ENCODE measurements at places on chromosomes 3 and 15.

- no peak for DNase-seq
These were observed 38.3 kb upstream of the TRA2B start for GRCh38 chr3:185976100-185976499.

- DNase-seq: peak; percentile 56
These were observed 940 bp upstream of the ACY1 start for GRCh38 chr3:51982352-51982837.

DNA sequence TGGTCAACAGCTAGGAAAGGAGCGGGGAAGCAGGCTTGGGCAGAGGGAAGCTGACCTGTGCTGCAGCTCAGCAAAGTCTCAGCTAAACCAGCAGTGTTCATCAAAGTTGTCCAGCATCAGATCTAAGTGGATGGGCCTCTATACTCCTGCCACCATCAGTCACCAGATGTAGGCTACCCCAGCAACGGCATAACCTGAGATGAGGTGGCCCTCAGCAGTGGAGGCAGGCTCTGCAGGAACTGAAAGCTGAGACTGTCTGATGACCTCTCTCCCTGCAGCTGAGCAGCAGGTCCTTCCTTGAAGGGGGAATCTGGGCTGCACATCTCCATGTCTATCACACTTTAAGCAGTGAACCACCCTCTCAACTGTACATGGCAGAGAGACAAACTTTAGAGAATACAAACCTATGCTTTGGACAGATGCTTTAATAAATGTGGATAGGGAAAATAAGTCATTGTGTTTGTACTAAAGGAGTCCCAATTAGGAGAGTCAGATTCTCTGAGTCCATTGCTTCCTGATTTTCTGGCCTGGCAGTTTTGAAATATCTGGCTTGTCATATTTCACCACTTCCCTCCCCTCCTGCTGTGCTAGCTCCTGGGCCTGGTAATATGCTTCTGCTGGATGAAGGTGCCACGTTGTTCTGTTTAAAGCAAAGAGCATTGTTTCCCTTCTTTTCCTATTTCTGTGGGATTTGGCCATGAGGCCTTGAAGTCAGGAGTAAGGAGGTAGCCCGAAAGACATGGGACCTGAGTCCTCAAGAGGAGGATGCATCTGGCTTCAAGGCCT is 11.1 kb upstream of the PSTPIP1 start:
- no peak for DNase-seq

- no peak for DNase-seq
These were observed 109.3 kb upstream of the FAN1 start for GRCh38 chr15:30794388-30794787.

GRCh38 chr3:180378496-180378895 is 223.5 kb upstream of the TTC14 start:
- DNase-seq: no peak

- DNase-seq: no peak
These were observed 85.2 kb upstream of the NR2F2 start for GRCh38 chr15:96245252-96245651.

DNA sequence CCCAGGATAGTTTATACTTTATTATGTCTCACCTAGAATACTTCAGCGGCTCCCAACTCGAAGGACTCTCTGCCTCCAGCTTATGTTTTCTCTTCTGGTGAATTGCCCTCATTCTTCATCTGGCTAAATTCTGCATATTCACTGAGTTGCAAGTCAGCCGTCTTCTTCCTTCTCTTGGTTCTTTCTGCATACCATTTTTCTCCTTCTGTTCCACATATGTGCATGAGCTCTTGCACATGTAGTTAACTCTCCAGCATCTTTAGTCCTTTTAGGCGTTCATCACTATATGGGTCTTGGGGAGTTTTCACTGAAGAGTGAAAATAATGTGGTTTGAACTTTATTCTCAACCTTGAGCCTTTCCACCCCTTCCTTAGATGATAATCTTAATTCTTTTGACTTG is 70.1 kb downstream of the AP4E1 start:
- DNase-seq: no peak

DNA sequence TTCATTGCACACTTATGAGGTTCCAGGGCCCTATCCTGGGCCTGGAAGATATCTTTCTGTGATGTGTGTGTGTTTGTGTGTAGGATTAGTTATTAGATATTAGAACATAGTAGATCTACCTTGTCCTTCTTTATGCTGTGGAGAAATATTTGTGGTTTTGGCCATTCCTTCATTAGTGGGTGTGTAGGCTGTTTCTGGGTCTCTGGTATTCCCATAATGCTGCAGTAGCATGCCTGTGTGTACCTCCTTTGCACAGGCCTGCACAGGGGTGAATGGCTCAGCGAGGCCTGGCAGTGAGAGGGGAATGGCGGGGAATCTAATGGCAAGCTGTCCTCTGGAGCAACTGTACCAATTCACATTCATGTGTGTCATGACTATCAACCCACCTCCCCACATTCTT is 125.8 kb upstream of the MRPS22 start:
- DNase-seq: no peak

- no peak for DNase-seq
These were observed 207.2 kb downstream of the EPHA3 start for GRCh38 chr3:89314454-89315098.

DNA sequence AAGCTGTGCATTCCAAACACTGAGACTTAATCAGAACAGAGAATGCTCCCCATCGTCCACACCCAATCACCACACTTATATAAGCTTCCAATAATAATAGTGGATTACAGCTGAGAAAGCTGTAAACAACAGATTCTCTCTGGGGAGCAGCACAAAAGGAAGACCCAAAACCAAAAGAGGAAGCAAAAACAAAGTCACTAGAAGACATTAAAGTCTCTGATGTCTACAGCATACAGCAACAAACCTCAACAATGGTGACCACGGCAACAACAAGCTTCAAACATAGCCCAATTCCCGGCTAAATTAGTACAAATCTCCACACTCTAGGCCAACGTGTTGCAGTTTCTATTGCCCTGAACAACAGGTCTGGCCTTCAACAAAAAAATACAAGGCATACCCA is 37.7 kb downstream of the ZDHHC23 start:
- DNase-seq: no peak

GRCh38 chr15:42056934-42057798 is 36.3 kb upstream of the PLA2G4E start:
- peak; percentile 59 for DNase-seq

GRCh38 chr3:121072133-121072532 is 164.1 kb downstream of the STXBP5L start:
- no peak for DNase-seq

- DNase-seq: no peak
These were observed 568.3 kb downstream of the AGBL1 start for GRCh38 chr15:86647810-86648440.

DNA sequence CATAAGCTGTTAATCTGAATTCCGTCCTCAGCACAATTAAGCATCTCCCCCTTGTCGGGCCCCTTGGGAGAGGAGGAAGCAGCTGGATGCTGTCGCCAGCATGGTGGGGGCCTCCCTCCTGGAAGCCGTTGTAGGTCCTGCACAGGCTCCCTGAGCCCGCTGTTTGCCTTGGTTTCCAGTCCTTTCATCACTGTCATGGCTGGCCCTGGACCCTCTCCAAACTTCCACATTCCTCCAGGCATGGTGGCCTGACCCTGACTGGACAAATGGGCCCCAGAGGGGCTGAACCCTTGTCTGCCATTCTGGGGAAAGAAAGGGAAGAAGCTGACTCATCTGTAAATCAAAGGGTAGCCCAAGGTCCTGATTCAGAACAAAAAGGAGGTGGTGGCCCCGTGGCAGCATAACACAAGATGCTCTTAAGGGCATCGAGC is 300.5 kb upstream of the LRRFIP2 start:
- no peak for DNase-seq

DNA sequence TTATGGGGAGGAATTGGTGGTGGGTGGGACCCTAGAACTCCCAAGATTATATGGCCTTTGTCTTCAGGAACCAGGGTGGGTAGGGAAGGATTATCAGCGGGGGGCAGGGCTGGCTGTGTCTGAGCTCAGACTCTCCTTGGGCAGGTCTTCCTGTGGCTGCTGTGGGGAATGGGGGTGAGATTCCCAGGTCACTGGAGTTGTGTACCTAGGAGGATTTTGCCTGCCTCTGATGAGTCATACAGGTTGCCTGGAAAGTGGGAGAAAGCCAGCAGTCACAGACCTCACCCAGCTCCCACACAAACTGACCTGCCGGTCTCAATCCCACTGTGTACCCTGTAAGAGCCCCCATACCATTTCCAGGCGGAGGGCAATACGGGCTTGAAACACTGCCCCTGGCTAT is 209.9 kb upstream of the CNTN3 start:
- DNase-seq: no peak

GRCh38 chr15:63332367-63333124 is 49.1 kb downstream of the CA12 start:
- DNase-seq: no peak

- DNase-seq: no peak
These were observed 90.2 kb downstream of the OSBPL10 start for GRCh38 chr3:31890742-31891469.

- DNase-seq: peak; percentile 42
These were observed 225.8 kb upstream of the DPPA4 start for GRCh38 chr3:109563149-109563548.

DNA sequence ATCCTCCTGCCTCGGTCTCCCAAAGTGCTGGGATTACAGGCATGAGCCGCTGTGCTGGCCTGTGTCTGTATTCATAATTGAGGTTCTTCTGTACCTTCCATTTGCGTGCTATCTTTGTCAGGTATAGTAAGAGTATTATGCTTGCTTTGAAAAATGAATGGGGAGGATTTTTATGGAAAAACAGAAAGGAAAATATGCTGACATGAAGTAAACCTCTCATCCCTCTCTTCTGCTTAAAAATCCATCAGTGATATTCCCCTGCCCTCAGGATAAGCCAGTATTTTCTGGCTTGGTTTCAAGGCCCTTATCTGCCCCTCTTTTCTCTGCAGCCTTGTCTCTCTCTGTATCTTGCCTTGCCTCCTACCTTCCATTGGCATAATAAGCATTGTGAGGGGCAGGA is 80.7 kb downstream of the NR1D2 start:
- no peak for DNase-seq

GRCh38 chr3:106323586-106323985 is 454.8 kb upstream of the CBLB start:
- no peak for DNase-seq

- no peak for DNase-seq
These were observed 23.8 kb upstream of the FGF12 start for GRCh38 chr3:192751148-192751547.

DNA sequence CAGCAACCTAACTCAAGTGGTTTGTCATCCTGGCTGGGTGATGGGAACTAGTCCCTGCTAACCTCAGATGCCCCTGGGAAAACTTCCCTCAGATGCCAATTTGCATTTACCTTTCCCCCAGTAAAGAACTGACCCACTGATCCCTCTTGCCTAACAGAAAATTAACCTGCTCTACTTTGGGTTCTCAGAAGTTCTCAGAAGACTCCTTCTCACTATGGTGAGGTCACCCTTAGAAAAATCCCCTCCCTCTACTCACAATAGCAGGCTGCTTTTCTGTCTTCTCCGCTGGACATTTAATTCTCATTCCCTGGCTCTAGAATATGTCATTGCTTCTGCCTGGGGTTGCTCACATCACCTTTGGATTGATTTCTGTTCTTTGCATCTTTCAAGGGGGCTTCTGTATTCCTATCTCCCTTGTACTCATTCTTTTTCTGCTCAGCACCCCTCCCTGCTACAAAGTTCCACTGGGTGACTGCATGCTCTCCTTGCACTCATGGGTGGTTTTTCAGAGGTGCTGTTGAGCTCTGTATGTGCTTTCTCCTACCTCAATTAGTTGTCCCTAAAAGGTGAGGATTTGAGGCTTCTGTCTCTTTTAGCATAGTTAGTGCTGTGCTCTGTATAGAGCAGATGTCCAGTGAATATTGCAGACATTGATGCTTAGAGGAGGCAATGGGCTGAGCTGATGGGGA is 869 bp downstream of the PLA1A start:
- DNase-seq: no peak

- no peak for DNase-seq
These were observed 103.6 kb downstream of the ARNT2 start for GRCh38 chr15:80507638-80508316.

- peak; percentile 32 for DNase-seq
These were observed 9.6 kb downstream of the OSBPL11 start for GRCh38 chr3:125585595-125586223.

- DNase-seq: no peak
These were observed 28.2 kb upstream of the TRIM59 start for GRCh38 chr3:160477750-160478149.

- DNase-seq: no peak
These were observed 32.2 kb downstream of the ANAPC13 start for GRCh38 chr3:134453631-134454030.

GRCh38 chr3:147669077-147669476 is 259.9 kb downstream of the ZIC1 start:
- no peak for DNase-seq

GRCh38 chr15:69795601-69796000 is 302.1 kb downstream of the TLE3 start:
- DNase-seq: no peak

DNA sequence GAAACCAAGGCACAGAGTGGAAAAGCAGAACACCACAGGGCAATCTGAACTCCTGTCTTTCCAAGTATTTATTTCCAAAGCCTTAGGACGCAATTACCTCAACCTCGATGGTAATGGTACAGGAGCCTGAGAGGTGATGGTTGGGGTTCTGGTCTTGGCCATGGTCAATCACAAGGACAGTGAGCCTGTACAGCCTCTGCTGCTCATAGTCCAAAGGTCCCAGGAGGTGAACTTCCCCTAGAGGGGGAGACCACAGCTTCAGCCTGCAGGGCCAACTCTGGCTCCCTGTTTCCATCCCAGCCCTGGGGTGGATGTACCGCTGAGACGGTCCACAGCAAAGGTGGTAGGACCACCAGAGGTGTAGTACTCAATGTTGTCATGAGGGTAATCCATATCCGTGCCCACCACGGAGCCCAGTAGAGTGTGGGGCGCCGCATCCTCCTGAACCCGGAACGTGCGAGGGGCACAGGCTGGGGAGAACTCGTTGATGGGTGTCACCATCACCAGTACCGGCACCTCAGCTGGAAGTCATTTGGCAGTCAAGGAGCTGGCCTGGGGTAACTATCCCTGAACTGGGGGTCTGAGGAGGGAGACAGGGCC is 6.1 kb downstream of the CDHR4 start:
- DNase-seq: no peak

DNA sequence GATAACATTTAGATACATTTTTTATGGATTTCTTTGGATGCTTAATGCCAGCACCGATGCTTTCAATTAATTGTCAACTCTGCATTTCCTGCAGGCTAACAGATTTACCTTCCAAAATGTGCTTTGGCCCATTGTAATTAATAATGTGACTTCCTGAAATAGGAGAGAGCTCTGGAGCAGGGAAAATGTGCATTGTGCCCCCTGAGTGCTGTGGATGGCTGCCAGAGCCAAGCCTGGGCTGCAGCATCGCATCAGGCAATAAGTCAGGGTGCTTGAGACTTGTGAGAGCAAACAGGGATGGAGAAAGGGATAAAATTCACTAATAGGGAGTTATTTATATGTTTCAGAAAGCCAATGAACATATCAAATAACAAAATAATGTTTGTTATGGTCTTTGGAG is 133.8 kb downstream of the MOBP start:
- DNase-seq: no peak

- no peak for DNase-seq
These were observed 61.9 kb downstream of the TNIK start for GRCh38 chr3:171398343-171398742.

Data from activated naive CD8-positive, alpha-beta T cell treated with anti-CD3 and anti-CD28 coated beads for 36 hours (primary cell).